ENCODE measurements at places on chromosomes 4 and X.

DNA sequence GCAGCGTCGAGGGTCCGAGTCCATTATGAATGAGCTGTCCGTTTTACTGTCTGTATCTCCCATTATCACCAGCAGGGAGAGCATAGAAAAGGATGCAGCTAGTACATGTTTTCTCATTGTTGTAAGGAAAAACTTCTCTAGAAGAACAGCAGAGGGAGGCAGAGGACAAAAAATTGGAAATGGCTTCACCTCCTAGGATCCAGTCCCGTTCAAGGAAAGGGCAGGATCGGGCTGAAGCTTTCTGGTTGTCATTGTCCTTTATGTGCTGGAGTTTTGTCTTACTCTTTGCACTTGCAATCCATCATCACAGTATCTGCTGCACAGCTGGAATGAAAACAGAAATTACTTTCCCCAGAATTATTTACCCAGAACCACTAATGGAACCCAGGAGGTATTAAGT is 14.7 kb downstream of the NDP start:
- DNase-seq: peak; percentile 73

GRCh38 chrX:63930140-63930539 is 145.1 kb upstream of the ARHGEF9 start:
- no peak for DNase-seq

DNA sequence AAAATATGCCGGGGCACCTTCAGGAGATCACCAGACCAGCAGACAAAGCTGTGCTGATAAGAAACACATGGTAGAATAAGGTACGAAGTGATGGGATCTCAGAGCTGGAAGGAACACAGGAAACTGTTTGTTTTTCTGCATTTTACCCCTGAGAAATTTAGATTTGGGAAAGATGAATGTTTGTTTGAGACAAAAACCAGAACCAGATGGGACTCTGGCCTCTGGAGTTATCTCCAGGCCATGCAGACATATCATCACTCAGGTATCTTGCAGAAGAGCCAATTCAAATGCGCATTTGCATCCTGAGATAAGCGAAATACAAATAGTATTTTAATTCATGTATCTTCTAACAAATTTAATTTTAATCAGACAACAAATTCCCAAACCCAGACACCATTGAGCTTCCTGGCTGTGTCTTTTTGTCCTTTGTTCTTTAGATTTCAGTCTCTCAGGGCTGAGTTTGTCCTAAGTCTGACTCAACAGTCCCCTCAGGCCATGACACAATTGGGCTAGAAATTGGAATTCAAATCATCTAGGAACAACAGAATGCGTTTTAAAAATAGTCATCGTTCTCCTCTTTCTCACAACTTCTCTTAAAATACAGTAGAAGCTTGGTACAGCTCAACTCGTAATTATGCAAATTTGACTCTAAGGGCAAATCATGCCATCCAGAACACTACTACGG is 159.0 kb downstream of the PACRGL start:
- DNase-seq: no peak

DNA sequence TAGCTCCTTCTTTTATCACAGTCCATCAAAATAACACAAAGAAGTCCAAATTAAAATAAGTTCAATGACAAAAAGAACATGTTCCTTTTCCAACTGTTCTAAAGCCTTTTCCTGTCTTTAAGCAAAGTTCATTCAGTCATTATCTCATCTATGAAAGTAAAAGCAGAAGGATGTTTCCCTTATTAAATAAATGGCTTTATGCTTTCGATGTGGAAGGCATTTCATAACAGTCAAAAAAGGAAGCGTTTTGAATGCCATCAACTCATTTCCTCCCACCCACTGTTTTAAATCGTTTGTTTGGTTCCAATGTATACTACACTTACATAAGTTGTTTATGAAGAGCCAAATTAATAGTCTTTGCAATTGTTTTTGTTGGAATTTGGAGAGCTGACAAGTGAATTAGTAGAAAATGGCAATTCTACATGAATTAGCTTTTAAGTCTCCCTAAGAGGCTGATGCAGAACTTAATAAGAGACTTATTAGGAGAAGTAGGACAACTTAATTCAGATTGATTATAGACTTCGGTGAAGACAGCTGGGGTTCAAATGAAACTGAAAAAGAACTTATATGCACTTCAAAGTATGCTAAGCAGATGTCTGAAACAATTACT is 392.6 kb upstream of the FTHL17 start:
- no peak for DNase-seq

- no peak for DNase-seq
These were observed 63.2 kb upstream of the TNIP3 start for GRCh38 chr4:121227341-121227792.

DNA sequence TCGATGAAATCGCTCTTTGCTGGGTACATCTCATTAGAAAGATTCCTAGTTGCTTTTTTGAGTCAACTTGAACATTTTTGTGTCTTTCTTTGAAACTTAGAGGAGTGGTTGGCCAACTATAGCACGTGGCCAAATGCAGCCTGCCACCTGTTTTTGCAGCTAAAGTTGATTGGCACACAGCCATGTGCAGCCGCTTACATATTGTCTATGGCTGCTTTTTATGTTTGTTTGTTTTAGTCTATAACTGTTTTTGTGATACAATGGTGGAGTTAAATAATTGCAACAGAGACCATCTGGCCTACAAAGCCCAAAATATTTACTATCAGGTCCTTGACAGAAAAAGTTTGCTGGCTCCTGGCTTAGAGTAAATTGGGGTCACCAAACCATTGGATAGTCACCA is 86.3 kb downstream of the CLCN4 start:
- no peak for DNase-seq

GRCh38 chr4:79235095-79235494 is 90.8 kb downstream of the NAA11 start:
- no peak for DNase-seq

DNA sequence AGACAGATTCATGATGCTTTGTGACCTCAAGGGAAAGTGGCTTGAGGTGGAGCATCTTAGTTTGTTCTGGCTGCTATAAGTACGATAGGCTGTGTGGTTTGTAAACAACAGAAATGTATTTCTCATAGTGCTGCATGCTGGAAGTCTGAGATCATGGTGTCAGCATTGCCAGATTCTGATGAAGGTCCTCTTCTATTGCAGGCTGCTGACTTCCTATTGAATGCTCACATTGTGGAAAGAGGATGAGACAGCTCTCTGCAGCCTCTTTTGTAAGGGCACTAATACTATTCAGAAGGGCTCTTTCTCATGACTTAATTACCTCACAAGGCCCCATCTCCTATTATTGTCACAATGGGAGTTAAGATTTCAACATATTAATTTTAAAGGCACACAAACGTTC is 1674.0 kb upstream of the PCDH7 start:
- peak; percentile 32 for DNase-seq

DNA sequence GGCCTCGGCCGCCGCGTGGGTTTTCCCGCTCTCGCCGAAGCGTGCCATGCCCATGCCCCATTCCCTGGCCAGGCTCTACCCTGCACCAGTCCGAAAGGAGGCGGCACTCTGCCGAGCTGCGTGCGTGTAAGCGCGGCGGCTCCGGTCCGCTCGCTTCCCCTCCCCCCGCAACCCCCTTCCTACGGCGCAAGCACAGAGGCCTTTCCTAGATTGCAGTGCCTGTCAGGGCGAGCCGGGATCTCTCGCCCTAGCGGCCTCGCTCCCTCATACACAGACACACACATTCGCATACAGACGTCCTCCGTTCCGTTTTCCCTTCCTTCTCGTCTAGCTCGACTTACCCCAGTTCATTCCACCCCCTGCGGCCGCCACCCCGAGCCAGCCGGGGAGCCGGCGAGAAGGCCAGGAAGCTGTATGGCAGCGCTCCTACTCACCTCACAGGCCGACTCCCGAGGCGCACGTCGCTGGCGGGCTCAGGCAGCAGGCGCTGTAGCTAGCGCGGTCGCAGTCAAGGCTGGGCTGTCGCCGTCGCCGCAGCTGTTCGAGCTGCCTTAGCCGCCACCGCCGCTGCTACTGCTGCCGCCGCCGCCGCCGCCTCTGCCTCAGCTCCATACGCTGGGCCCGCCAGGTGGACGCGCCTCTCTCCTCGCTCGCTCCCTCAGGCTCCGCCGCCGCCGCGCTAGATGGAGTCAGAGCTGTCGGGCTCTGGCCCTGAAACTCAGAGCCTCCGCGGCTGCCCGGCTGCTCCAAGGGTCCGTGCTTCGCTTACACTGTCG is 615 bp downstream of the NEXMIF start:
- peak; percentile 1 for DNase-seq

DNA sequence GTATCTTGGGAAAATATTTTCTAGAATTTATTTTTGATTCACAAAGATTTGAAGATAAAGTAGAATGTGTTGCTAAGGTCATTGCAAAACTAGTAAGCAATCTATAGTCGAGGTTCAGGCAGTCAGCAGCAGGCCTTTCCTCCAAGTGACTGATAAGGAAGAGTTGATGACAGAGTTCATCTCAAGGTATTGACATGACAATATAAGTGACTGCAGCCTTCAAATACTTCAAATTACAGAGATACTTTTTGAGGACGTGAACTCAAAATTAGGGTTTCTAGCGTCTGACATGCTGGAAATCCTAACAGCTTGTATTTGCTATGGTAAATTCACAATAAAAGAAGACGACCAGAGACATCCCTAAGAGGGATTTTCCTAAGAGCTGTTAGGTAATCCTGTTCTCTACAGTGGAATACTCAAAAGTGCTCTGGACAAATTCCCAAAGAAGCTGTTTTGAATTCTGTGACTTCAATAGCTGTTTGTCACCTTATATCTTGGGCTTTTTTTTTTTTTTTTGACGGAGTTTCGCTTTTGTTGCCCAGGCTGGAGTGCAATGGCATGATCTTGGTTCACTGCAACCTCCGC is 7.4 kb downstream of the ARHGAP10 start:
- peak; percentile 35 for DNase-seq

DNA sequence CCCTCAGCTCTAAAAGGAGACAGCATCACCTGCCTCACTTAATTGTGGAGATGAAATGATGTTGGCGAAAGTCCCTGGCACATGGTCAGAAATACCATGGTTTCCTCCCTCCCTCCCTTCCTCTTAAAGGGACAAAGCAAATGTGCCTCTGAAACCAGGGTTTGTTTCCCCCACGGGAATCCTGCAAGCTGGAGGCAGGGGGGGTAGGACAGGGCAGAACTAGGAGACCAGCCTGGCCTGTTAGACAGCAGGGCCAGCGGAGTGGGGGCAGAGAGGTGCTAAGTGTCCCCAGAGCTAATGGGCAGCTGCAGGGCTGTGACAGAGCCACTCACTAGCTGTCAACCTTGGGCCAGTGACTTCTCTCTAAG is 5.7 kb downstream of the RTL5 start:
- no peak for DNase-seq

DNA sequence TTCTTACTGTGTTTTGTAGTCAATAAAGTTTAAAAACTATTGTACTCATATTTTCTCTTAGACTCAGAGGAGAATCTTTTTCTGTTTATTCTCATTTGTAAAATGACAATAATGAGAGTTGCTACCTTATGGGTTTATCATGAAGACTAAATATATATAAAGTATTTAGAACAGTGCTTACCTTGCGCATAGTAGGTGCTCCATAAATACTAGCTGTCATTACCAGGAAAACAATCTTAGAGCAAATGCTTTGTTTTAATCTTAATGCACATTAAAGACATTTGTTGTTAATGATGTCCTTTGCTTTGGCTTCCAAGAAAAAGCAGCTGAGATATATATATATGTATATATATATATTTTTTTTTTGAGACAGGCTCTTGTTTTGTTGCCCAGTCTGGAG is 44.9 kb downstream of the FIP1L1 start:
- DNase-seq: no peak

DNA sequence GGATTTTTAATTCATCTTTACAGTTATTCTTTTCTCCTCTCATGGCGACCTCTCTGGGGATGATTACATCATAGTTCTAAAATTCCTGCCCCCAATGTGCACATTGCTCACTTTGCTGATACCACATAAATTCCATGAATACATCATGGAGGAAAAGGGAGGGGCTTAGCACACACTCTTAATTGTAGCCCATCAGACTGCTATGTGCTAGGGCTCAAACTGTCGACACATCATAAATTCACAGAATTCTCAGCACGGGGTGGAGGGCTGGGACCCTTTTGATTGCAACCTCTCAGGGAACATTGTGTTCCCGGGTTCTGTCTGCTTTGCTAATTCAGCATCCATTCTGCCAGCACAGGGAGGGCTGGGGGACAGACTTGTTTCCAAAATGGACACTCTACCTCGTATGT is 592.9 kb downstream of the BCOR start:
- peak; percentile 72 for DNase-seq

GRCh38 chrX:44225667-44226066 is 117.8 kb downstream of the EFHC2 start:
- no peak for DNase-seq

DNA sequence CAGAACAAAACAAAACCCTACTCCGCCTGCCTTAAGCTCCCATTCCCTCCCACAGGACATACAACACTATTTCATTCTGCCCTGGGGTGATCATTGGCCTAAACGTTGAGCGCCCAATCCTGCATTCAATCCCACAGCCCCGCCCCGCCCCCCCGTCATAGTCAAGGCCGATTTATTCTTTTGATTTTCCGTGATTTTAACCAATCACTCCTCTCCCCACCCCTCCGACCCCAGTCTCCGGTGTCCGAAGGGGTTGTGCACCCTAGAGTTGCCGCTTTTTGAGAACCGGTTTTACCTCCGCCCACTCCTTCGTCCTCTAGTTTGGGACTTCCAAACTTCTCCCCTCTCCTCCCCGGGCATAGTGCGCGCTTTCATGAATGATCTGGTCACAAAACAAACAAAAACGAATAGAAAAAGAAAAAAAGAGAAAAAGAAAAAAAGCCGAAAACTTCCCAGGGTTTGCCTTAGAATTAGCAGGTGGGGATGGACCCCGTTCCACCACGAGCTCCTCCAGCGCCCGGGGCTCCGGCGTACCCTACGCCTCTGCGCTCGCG is 446 bp upstream of the UBE2A start:
- DNase-seq: peak; percentile 5
